ENCODE measurements at places on chromosomes 2 and 18.

DNA sequence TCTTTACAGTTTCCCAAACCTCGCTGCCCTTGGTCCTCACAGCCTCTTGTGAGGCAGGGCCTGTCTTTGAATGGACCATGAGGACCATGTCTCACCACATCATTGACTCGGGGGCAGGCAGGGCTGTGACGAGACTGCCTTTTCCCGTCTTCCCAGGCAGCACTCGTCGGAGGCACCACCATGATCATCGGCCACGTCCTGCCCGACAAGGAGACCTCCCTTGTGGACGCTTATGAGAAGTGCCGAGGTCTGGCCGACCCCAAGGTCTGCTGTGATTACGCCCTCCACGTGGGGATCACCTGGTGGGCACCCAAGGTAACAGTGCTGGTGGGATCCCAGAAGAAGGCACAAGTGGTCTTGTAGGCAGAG is 45.7 kb upstream of the MAPRE3 start:
- DNase-seq: no peak

GRCh38 chr2:218273908-218274249 is 3.6 kb downstream of the PNKD start:
- DNase-seq: no peak

- no peak for DNase-seq
Observed at GRCh38 chr2:85772841-85773491, 19.2 kb downstream of the ATOH8 start.

- no peak for DNase-seq
Observed at GRCh38 chr2:189681903-189682302, 7.4 kb downstream of the ANKAR start.

- peak; percentile 36 for DNase-seq
Observed at GRCh38 chr2:101349893-101350662, 37.2 kb downstream of the CREG2 start.

- no peak for DNase-seq
Observed at GRCh38 chr2:230050136-230050535, 18.6 kb downstream of the SLC16A14 start.

DNA sequence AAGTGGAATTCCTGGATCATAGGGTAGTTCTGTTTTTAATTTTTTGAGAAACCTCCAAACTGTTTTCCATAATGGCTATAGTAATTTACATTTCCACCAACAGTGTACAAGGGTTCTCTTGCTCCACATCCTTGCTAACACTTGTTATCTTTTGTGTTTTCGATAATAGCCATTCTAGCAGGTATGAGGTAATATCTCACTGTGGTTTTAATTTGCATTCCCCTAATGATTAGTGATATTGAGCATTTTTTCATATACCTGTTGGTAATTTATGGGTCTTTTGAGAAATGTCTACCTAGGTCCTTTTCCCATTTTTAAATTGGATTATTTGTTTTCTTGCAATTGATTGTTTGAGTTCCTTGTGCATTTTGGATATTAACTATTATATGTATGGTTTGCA is 39.6 kb downstream of the DIS3L2 start:
- no peak for DNase-seq

- DNase-seq: no peak
Observed at GRCh38 chr18:39681061-39681460, 2115.5 kb upstream of the CELF4 start.

DNA sequence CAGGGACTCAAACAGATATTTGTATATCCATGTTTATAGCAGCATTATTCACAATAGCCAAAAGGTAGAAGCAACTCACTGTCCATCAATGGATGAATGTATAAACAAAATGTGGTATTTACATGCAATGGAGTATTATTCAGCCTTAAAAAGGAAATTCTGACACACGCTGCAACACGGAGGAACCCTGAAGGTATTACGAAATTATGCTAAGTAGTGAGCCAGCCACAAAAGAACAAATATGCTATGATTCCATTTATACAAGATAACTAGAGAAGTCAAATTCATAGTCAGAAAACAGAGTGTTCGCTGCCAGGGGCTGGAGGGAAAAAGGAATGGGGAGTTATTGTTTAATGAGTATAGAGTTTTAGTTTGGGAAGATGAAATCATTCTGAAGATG is 61.0 kb upstream of the CDKL4 start:
- no peak for DNase-seq

- no peak for DNase-seq
Observed at GRCh38 chr2:28972778-28973335, 8.2 kb upstream of the TOGARAM2 start.

DNA sequence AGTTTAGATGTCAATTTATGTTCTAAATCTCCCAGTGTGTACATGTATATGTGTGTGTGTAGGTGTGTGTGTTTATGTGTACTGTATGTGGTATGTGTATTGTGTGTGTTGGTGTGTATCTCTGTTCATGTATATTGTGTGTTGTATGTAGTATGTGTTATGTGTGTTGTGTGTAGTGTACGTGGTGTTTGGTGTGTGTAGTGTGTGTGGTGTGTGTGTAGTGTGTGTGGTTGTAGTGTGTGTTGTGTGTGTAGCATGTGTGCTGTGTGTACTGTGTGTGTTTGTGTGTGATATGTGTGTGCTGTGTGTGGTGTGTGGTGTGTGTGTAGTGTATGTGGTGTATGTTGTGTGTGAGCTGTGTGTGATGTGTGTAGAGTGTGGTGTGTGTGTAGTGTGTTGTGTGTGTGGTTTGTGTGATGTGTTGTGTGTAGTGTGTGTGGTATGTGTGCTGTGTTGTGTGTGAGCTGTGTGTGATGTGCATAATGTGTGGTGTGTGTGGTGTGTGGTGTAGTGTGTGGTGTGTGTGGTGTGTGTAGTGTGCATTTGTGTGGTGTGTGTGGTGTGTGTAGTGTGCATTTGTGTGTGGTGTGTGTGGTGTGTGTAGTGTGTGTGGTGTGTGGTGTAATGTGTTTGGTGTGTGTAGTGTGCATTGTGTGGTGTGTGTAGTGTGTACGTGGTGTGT is 5.2 kb upstream of the RTP5 start:
- no peak for DNase-seq

GRCh38 chr18:3015204-3015592 is 2.3 kb upstream of the LPIN2 start:
- no peak for DNase-seq

DNA sequence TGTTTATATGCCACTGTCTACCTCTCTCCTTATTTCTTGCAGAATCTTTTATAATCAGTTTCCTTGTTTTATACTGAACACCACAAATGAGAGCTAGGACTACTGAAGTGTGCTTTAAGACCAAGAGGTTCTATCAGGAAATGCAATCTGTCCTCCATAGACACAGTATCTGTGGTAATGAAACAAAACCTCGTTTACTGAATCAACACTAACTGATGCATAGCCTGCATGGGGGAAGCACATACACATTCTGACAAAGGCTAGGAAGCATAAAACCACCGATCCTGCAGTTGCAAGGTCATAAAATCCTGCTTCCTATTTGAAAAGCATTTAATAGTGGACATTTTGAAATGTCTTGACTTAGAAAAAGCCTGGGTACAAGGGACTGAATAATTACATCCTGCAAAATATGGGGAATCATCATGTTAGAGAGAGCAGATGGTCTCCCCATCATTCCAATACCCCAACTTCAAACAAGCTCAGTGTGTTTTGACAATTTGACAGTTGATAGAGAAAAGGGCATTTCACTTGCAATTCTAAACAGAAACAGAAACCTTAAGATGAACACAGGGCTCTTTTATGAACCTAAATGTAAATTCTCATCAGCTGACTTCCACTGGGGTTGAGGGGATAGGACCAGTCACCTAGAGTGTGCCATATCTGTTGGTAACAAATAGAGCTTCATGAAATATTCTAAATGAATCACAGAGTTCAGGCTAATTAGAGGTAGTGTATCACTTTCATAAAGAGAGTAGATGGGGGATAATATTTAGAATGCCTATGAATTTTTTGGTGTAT is 1845.6 kb upstream of the PIK3C3 start:
- no peak for DNase-seq

DNA sequence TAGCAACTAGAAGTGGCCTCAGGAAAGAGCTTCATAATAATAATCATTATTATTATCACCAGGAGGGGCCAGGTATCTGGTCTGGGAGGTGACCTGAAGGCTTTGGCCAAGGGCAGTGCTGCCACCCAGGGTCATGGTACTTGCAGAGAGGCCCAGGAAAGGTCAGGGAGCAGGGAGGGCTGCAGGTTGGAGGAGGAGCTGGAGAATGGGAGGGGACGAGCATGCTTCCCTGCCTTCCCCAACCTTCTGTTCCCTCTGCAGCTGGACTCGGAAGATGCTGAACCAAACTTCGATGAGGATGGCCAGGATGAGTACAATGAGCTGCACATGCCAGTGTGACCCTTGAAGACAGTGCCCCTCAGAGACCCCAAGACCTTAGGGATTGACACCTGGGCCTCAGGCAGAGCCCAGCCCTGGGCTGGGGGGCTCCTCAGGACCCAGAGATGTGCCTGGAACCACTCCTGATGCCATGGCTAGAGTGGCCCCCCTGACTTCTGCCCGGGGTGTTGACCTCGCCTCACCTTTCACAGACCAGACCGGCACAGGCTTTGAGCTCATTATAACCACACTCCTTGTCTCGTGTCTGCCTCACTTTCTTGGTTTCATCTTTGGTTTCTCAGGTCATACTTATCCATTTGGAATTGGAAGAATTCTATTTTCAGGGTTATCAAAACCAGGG is 14.1 kb downstream of the SLC4A3 start:
- DNase-seq: no peak

DNA sequence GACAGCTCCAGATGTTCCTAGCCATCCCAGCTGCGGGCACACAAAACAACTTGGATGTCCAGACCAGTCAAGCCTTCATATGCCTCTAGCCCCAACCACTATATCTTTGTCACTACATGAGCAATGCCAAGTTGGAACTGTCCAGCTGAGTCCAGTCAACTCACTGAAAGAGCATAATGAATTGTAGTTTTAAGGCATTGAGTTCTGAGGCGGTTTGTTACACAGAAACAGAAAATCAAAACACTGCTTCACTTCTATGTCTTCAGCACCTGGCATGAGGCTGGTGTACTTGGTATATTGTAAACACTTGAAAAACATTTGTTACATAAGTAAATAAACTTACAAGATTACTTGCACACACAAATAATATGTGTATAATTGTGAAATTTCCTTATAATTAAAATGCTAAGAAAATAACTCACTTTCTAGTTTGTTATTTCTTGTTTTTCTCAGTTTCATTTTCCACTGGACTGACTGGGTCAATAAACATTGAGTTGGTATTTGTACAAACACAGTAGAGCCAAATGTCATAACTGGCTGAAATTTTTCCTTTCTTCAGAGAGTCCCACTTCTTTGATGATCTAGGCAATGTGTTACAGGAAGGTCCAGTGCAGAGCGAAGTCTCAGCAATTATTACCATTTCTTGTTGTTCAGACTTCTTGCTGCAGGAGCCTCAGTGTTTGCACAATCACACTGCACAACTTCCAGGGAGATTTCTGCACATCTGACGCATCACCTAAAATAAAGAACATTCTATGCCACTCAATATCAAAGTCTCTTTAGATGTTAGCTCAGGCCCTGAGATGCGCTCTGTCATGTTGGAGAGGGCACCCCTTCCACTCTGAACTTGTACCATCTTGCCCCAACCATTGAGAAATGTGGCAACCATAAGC is 38.2 kb upstream of the DPP4 start:
- DNase-seq: no peak

DNA sequence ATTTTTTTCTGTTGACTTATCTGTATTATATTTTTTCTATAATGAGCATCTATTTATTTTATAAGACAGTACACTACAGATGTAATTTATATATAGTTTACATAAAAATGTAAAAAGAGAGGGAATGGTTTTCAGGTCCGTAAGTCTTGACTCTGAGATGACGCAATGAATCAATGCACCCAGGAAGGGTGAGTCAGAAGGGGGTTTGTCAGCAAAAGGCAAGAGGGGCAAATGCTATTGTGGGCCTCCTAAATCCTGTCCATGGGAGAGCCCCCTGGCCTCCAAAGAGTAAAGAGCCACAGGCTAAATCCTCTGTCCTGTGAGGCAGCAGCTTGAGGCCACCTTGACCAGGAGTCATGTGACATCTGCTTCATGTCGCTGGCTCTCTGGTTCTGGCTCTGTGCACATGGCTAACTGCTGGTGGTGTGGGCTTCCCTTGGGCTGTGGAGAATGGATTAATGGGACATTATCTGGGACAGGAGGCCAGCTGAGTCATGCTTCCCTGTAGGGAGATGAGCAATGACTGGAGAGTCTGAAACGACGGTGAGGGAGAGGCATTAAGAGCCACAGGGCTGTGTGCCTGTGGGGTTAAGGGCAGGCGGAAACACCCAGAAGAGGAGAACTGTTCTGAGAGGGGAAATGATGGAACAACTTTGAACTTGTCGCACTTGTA is 22.8 kb upstream of the ASB18 start:
- DNase-seq: no peak

DNA sequence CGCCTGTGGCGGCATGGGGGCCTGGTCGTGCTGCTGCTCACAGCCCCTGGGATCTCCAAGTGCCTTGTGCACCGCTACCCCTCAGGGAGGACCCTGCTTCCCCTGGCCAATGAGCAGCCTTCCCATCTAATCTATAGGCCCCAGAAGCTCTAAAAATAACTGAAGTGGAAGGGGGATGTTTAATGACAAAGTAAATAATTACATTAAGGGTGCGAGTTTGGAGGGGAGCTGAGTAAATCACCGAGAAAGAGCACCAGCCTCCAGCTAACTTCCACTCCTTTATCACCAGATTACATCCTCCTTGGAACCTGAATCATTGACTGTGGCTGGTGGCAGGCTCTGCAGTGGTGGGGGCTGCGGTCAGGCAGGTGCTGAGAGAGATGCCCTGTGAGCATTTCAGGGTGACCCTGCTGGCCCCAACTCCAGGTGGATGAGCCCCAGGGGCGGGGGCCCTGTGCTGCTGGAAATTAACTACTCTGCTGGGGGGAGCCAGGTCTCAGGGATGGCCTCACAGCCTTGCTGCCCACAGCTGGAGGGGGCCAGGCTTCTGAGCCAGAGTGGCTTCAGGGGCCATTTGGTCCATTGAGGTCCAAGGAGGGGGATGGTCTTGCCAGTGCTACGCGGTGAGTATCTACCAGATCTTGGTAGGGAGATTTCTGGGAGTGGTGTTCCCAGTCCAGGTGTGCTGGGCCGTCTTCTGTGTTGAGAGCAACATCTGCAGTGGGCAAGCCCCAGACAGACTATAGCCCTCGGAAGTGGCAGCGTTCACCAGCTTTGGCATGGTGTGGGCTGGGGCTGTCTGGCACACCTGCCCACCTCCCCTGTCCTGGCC is 74.2 kb downstream of the GLI2 start:
- no peak for DNase-seq

- no peak for DNase-seq
Observed at GRCh38 chr2:138615257-138615656, 113.7 kb downstream of the SPOPL start.

GRCh38 chr2:231987124-231987727 is 25.7 kb downstream of the DIS3L2 start:
- DNase-seq: no peak

- DNase-seq: no peak
Observed at GRCh38 chr2:151765760-151766410, 31.6 kb upstream of the NEB start.

All from CD4-positive, alpha-beta T cell treated with Interleukin-2 at 100 ng/mL for 4 hours (primary cell).